Spinal cord (tissue), 10 donors: ENCODE measurements at places on chromosomes 1 and 21. TPM values are rescaled to one million over a fixed set of nuclear protein-coding genes. Genes with fewer than 3 reads are reported as not detected.

FCRL2 gene
- polyA plus RNA-seq: not detected

LHX8 gene
- not detected for polyA plus RNA-seq

DAB1 gene
- polyA plus RNA-seq: 19.7 TPM

- DNase-seq: no peak
Measured at GRCh38 chr1:207261971-207262370, 59.5 kb upstream of the CD55 start.

DNA sequence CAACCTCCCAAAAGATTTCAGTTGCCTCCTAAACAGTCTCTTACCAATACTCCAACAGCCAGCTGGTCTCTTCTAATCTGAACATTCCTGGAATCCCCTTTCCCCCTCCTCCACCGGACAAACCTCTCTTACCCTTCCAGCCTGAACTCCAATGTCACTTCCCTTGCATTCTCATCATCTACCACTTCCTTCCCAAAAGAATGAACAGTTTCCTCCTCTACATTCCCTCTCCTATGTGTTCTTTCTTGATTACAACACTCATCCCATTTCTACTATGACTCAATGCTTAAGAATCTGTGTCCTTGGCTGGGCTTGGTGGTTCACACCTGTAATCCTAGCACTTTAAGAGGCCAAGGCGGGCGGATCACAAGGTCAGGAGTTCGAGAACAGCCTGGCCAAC, 417.1 kb downstream of the SETD4 start:
- no peak for DNase-seq

DNA sequence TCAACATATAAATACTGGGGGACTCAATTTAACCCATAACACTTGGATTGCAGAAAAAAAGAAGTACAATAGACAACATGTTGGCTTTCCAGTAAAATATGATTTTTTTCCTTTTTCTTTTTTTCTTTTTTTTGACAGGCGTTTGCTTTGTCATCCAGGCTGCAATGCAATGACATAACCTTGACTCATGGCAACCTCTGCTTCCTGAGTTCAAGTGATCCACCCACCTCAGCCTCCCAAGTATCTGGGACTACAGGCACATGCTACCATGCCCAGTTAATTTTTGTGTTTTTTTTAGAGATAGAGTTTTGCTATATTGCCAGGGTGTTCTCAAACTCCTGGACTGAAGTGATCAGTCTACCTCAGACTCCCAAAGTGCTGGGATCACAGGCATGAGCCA, 1512.0 kb upstream of the PRMT6 start:
- no peak for DNase-seq

DNA sequence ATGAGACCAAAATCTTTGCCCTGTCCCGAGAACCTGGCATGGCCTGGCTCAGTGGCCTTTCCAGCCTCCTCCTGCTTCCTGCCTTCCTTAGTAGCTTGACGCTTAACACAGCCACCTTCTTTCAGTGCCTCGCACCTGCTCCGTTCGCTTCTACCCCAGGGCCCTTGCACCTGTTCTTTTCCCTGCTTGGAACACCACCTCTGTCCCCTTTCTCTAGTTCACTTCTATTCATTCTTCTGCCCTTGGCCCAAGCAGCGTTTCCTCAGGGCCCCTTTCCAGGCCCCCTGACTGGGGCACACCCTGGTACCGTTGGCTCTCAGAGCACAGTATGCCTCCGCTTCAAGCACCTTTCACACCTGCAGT, 9.0 kb upstream of the HTR6 start:
- no peak for DNase-seq

DNA sequence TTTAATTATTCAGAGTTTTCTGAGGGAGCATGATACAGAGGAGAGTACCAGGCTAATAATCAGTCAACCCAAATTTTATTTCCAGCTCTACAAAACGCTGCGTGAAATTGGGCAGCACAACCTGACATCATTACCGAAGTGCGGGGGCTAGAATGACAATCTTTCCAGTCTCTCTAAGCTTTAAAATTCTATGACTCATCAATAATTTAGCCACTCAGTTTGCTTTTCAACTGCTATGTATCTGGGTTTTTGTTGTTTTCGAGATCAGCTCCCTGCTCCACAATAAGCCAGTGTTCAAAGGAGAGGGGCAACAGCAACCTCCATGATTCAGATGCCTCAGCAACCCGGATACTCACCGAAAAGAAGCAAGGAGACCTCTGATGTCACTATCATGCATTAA, 13.9 kb downstream of the SORT1 start:
- DNase-seq: no peak

GRCh38 chr1:161973924-161974845, 49.5 kb downstream of the OLFML2B start:
- DNase-seq: no peak

EFNA1 gene
- polyA plus RNA-seq: 23.3 TPM

DNA sequence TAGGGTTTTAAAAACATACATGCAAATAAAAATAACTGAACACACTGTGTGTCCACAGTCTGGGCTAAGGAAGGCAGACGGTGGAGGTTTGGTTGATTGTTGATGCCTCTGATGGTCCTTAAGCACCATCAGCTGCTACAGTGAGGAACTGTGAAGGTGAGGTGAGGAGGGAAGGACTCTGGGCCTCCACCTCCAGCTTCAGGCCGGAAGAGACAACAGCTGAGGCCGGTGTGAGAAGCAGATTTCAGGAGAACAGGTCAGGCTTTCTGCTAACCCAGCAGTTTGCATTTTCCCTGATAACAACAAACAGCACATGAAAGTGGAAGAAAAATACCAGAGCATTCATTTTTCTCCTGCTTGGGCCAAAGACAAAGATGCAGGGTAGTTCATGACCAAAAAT, 189.9 kb upstream of the AJAP1 start:
- no peak for DNase-seq

GRCh38 chr1:191963781-191964455, 194.3 kb upstream of the RGS18 start:
- no peak for DNase-seq

ARHGAP30 gene
- polyA plus RNA-seq: 3.1 TPM
